Smooth muscle cell of the coronary artery (primary cell): ENCODE measurements at places on chromosomes 7 and 10. TPM values are rescaled to one million over a fixed set of nuclear protein-coding genes. Genes with fewer than 3 reads are reported as not detected.

Gene C7orf33
- total RNA-seq = not detected in 2 replicates

Gene KCND2
- 0.90 and 21.8 TPM in 2 replicates for total RNA-seq

Gene MSMB
- not detected in 2 replicates for total RNA-seq

Gene ZNF775
- total RNA-seq = 5.3 and 8.2 TPM in 2 replicates

Gene STEAP1
- total RNA-seq = 8.9 and 53.9 TPM in 2 replicates

Gene VIPR2
- total RNA-seq = 0.23 TPM in 1 of 2 replicates, not detected in the other

Gene ZNF107
- total RNA-seq = 0.70 and 1.2 TPM in 2 replicates

Gene EMX2
- total RNA-seq = 0.08 and 4.1 TPM in 2 replicates

Gene PTPRN2
- total RNA-seq = 0.15 and 3.0 TPM in 2 replicates

Gene ZNF425
- 3.6 and 4.2 TPM in 2 replicates for total RNA-seq

Gene CNTNAP2
- not detected in 2 replicates for total RNA-seq

Gene IKZF5
- total RNA-seq = 1.1 and 2.2 TPM in 2 replicates

Gene ZNF736
- total RNA-seq = 7.2 and 10.1 TPM in 2 replicates

Gene GPR85
- 0.12 and 0.60 TPM in 2 replicates for total RNA-seq

Gene CPA2
- 0.08 TPM in 1 of 2 replicates, not detected in the other for total RNA-seq

Gene CALHM1
- total RNA-seq = not detected in 2 replicates

Gene ACTR3C
- 0.12 and 0.15 TPM in 2 replicates for total RNA-seq

Gene TMEM213
- total RNA-seq = not detected in 2 replicates

Gene PLEKHS1
- not detected in 2 replicates for total RNA-seq

Gene LRRC18
- total RNA-seq = not detected in 2 replicates

Gene STEAP2
- 2.6 and 48.2 TPM in 2 replicates for total RNA-seq

Gene GPR15LG
- not detected in 2 replicates for total RNA-seq

Gene GIMAP5
- total RNA-seq = 0.08 and 0.12 TPM in 2 replicates

Gene SDK1
- under 0.01 and 1.8 TPM in 2 replicates for total RNA-seq

Gene SPDYE3
- total RNA-seq = not detected in 2 replicates

Gene LLCFC1
- not detected in 2 replicates for total RNA-seq

Gene PTN
- 1.6 and 9.3 TPM in 2 replicates for total RNA-seq

Gene MYL10
- total RNA-seq = not detected in 2 replicates

Gene C10orf53
- not detected in 2 replicates for total RNA-seq

Gene TMEM178B
- total RNA-seq = 0.08 and 0.12 TPM in 2 replicates

Gene FAM25G
- not detected in 2 replicates for total RNA-seq

Gene MKI67
- total RNA-seq = 1.6 and 3.3 TPM in 2 replicates

Gene MXI1
- total RNA-seq = 17.2 and 31.8 TPM in 2 replicates

Gene CLDN3
- total RNA-seq = not detected in 2 replicates

Gene UFSP1
- total RNA-seq = 1.2 and 5.7 TPM in 2 replicates

Gene GBX1
- total RNA-seq = not detected in 2 replicates

Gene PRLHR
- not detected in 2 replicates for total RNA-seq

Gene ADAMTS14
- total RNA-seq = 1.5 and 9.0 TPM in 2 replicates

Gene PARG
- 36.8 and 56.5 TPM in 2 replicates for total RNA-seq

Gene DRGX
- not detected in 2 replicates for total RNA-seq

Gene ARHGAP22
- 28.0 and 63.6 TPM in 2 replicates for total RNA-seq

Gene SPDYE9
- not detected in 2 replicates for total RNA-seq

Gene CALML3
- total RNA-seq = not detected in 2 replicates

Gene SPDYE2
- total RNA-seq = 0.12 TPM in 1 of 2 replicates, not detected in the other

Gene LRRD1
- total RNA-seq = under 0.01 TPM in 1 of 2 replicates, not detected in the other

Gene CYP2C19
- not detected in 2 replicates for total RNA-seq

Gene PRKG1
- total RNA-seq = 24.8 and 76.2 TPM in 2 replicates

Gene OR2A5
- total RNA-seq = not detected in 2 replicates

Gene GPER1
- 0.83 and 7.1 TPM in 2 replicates for total RNA-seq

Gene FEZF1
- total RNA-seq = not detected in 2 replicates

Gene TRPV6
- total RNA-seq = not detected in 2 replicates

Gene INA
- 0.30 and 0.35 TPM in 2 replicates for total RNA-seq

Gene EIF4H
- 406 and 508 TPM in 2 replicates for total RNA-seq

Gene APBB1IP
- 5.9 TPM in 1 of 2 replicates, not detected in the other for total RNA-seq
